ENCODE measurements at places on chromosomes 16 and 17. TPM values are rescaled to one million over a fixed set of nuclear protein-coding genes. Genes with fewer than 3 reads are reported as not detected.

Gene NUDT7
- total RNA-seq = 4.3 TPM

Gene VTN
- total RNA-seq = not detected

Gene DCAKD
- 21.4 TPM for total RNA-seq

Gene DNAH3
- not detected for total RNA-seq

Gene RHBDF2
- 194 TPM for total RNA-seq

Gene HSD17B2
- total RNA-seq = not detected

GRCh38 chr17:21549107-21549687 lies 143.1 kb upstream of the KCNJ18 start:
- H3K27me3 ChIP-seq = no peaks in the 10 kb centered on the region
- H3K4me3 ChIP-seq = no peak overlapping the region
- H3K4me1 ChIP-seq = peaks cover 10% of the 10 kb centered on the region
- no peak overlapping the region for H3K27ac ChIP-seq

DNA sequence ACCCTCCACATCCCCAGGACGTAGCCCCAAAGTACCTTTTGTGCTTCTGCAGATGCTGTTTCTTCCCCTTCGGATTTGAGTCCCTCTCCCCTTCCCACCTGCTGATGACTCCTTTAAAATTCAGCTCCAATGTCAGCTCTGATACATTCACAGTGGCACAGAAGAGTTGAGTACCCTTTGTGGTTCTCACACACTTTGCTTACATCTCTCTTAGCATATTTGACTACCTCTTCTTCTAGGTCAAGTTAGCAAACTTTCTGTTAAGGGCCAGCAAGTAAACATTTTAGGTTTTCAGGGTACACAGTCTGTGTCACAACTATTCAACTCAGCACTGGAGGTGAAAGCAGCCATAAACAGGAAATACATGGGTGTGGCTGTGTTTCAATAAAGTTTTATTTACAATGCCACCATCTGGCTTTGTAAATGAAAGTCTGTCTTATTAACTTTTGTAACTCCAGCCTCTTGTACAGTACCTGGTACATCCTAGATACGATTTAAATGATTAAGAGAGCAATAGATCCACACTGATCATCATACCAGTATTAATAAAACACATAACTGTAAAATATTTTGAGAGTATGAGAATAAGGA lies 161.7 kb downstream of the SOX9 start:
- DNase-seq = no peak
- no peak overlapping the region for H3K4me3 ChIP-seq
- no peaks in the 10 kb centered on the region for H3K36me3 ChIP-seq
- no peak overlapping the region for H3K27ac ChIP-seq

DNA sequence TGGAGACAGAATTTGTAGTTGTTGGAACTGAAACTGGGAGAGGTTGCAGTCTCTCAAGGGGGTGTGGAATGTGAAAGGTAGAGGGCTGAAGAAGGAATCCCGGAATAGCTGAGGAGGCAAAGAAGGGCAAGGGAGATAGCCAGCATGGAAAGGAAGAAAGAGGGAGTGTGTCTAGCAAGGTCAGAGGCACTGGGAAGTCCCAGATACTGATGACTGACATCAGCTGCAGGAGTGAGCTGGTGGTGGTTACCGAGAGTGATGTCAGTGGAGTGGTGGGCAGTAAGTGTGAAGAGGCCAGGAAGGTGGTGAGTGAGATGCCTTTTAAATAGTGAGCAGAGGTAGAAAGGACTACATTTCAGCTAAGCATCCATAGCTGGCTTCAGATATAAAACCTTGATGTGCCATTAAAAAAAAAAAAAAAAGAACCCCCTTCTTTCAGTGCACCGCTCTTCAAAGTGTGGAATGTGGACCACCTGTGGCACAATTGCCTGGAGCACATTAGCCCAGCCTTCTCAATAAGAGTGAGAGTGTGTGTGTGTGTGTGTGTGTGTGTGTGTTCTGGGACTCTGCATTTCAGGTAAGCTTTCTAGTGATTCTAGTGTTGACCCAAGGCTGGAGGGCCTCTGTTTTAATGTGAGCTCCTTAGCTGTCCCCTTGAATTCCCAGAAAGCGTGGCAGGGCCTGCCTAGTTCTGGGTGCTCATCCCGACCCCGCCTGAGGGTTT lies 8.5 kb downstream of the PRMT7 start:
- H3K27ac ChIP-seq = peak overlapping the region; percentile 44
- no peak overlapping the region for H3K4me3 ChIP-seq
- peaks cover 11% of the 10 kb centered on the region for H3K4me1 ChIP-seq
- DNase-seq = peak; percentile 26
- no peaks in the 10 kb centered on the region for H3K27me3 ChIP-seq

DNA sequence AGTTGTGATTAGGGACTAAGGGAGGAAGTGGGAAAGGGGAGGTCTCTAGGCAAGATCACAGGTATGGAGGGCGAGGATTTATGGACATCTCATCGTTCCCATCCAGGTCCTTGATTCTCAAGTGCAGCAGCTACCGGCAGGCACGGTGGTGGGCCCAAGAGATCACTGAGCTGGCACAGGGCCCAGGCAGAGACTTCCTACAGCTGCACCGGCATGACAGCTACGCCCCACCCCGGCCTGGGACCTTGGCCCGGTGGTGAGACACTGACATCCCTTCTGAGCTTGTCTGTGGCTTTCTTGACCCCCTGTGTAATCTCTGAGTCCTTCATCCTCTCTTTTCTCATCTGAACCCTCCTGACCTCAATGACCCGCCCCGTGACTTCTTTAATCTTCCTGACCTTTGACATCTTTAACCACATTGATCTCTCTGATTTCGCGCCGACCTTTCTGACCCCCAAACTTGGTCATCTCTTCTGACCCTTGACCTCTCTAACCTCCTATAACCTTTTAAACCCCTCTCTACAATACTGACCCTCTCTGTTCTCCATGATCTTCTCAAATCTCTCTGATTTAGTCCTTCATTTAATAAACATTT lies 3.8 kb downstream of the PLD2 start:
- DNase-seq = no peak
- H3K4me3 ChIP-seq = no peak overlapping the region
- H3K27ac ChIP-seq = no peak overlapping the region
- no peaks in the 10 kb centered on the region for H3K27me3 ChIP-seq
- H3K4me1 ChIP-seq = peaks cover 10% of the 10 kb centered on the region

- H3K36me3 ChIP-seq = no peaks in the 10 kb centered on the region
Measured at GRCh38 chr17:79746889-79747507, 16.3 kb downstream of the ENPP7 start.

GRCh38 chr17:70492368-70492767 lies 323.0 kb downstream of the KCNJ2 start:
- no peaks in the 10 kb centered on the region for H3K27me3 ChIP-seq
- no peaks in the 10 kb centered on the region for H3K4me1 ChIP-seq
- DNase-seq = no peak
- H3K36me3 ChIP-seq = no peaks in the 10 kb centered on the region

DNA sequence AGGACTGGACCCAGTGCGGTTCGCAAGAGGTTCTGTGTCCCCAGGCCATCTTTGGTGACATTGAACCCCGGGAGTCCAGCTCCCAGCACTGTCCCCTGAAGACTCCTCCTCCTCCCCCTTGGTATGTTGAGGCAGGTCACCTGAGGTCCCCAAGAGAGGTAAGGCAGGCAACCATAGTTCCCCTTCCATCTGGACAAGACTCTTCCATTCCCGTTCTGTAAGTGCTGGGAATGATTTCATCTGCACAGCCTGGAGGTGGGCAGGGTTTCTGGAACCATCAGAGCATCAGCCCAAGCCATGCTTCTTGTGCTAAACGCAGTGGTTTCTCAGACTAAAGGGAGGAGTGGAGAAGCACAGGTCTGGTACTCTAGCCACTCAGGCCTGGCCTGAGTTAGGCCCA lies 24.9 kb downstream of the COPZ2 start:
- no peaks in the 10 kb centered on the region for H3K36me3 ChIP-seq
- H3K27me3 ChIP-seq = peaks cover 11% of the 10 kb centered on the region
- H3K4me1 ChIP-seq = peaks cover 12% of the 10 kb centered on the region
- H3K27ac ChIP-seq = no peak overlapping the region

- no peaks in the 10 kb centered on the region for H3K27me3 ChIP-seq
- peak overlapping the region; percentile 99 for H3K27ac ChIP-seq
- DNase-seq = peak; percentile 15
- no peak overlapping the region for H3K4me3 ChIP-seq
Measured at GRCh38 chr16:81818905-81819304, 39.8 kb downstream of the PLCG2 start.

- peaks cover 34% of the 10 kb centered on the region for H3K4me1 ChIP-seq
- H3K4me3 ChIP-seq = no peak overlapping the region
- peak; percentile 62 for DNase-seq
- H3K36me3 ChIP-seq = peaks cover 5% of the 10 kb centered on the region
Measured at GRCh38 chr16:1543085-1543896, 9.8 kb downstream of the TMEM204 start.

GRCh38 chr17:32970281-32970680 lies 21.4 kb upstream of the SPACA3 start:
- no peak overlapping the region for H3K4me3 ChIP-seq
- H3K27me3 ChIP-seq = no peaks in the 10 kb centered on the region
- H3K27ac ChIP-seq = no peak overlapping the region
- H3K36me3 ChIP-seq = no peaks in the 10 kb centered on the region
- no peak for DNase-seq
- no peaks in the 10 kb centered on the region for H3K4me1 ChIP-seq

GRCh38 chr16:85836706-85837582 lies 37.4 kb downstream of the COX4I1 start:
- H3K27ac ChIP-seq = no peak overlapping the region
- no peak for DNase-seq
- no peaks in the 10 kb centered on the region for H3K36me3 ChIP-seq
- H3K4me1 ChIP-seq = peaks cover 25% of the 10 kb centered on the region

Data from natural killer cell (primary cell).